ENCODE measurements at places on chromosomes 12 and 14.
A peak's percentile ranks its signal among the peaks of the same experiment; 100 is the strongest.

DNA sequence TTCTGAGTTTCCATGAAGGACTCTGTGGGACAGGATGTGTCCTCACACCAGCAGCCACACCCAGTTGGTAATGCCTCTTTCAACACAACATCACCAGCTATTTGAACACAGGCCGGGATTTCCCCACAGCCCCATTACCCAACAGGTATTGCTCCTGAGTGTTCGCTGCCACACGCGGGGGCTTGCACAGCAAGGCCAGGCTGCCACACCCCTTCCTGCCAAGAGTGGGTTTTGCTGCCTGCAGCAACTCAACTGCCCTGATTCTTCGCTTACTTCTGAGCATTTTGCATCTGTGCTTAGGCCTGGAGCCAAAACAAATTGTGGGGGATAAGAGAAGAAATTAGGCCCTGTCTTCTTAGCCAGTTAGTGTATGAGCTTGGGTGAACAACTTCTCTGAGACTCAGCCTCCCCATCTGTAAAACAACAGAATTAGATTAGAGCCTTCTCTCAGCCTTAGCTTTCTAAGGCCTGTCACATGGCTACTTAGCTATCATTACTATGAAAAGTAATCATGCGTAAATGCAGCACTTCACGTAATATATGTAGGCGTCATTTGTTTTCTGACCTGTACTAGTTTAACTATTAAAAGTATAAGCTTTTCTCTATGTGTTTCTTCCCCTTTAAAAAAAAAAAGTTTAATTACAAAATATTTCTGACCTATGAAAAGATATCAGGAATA lies 20.0 kb downstream of the CKAP4 start:
- DNase-seq: peak; percentile 38

DNA sequence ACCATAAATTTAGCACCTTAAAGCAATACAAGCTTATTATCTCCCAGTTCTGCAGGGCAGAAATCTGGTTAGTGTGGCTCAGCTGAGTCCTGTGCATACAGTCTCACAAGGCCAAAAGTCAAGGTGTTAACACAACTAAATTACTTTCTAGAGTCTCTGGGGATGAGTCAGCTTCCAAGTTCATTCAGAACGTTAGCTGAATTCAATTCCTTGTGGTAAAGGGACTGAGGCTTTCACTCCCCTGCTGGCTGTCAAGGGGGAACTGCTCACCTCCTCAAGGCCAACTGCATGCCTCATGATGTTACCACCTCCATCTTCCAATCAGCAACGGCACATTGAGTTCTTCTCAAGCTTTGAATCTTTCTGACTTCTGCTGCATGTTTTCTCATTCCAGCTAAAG lies 27.6 kb downstream of the EML5 start:
- no peak for DNase-seq

DNA sequence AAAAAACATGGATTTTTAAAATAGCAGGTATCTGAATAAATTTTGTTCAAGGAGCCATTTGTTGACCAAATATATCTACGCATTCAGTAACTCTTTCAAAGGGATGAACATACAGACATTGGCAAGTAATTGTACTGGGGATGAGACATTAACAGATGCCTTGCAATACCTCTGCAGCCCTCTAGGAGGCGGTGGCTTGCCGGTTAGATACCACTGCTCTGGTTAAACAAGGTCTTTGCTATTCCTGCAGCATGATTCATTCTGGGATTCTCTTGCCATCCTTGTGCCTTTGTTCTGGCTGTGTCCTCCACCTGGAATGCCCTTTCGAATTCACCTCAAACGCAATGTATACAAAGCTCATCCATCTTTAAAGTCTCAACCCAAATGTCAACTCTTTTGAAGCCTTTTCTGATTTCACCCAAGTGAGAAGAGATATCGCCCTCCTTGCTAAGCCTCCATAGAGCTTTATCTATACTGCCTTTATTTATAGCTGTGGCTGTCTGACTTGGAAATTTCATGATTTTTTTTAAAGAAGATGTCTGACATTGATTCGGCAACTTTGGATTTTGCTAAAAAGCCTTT lies 131.0 kb upstream of the SRRM4 start:
- DNase-seq: no peak

- DNase-seq: no peak
These were observed 218.0 kb downstream of the PPM1H start for GRCh38 chr12:62716866-62717525.

GRCh38 chr14:80003138-80003537 lies 208.2 kb downstream of the DIO2 start:
- no peak for DNase-seq

GRCh38 chr14:97056086-97056485 lies 258.9 kb downstream of the VRK1 start:
- DNase-seq: no peak

All from T-helper 22 cell (primary cell).